ENCODE measurements at places on chromosomes 12 and 14.

DNA sequence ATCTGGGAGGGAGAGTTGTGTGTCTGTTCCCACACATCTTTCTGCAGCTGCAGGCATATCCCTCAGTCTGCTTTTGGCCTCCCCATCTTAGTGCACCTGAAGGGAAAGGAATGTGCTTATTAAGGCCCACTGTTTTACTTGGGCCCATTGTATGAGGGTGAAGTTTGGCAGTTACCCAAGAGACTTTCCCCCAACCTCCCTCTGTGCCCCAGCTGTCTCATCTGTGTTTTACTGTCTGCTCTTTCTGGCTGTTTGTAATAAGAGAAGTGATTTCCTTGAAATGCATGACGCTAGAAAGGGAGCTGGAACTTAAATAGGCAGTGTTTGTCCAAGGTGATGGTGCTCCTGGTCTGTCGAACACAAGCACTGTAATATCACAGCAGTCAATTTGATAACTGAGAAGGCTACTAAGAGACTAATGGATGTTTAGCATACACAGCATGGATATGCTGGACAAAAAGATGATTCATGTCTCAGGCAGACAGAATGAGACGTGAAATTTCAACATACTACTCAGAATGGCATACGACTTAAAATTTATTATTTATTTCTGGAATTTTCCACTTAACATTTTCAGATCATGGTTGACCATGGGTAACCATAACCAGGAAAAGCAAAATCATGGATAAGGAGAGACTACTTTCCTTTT is 43.6 kb downstream of the FSCB start:
- DNase-seq, result no peak

GRCh38 chr12:67086116-67086515 is 183.0 kb upstream of the CAND1 start:
- DNase-seq, result no peak

GRCh38 chr12:17016116-17016864 is 410.3 kb upstream of the LMO3 start:
- DNase-seq, result no peak

DNA sequence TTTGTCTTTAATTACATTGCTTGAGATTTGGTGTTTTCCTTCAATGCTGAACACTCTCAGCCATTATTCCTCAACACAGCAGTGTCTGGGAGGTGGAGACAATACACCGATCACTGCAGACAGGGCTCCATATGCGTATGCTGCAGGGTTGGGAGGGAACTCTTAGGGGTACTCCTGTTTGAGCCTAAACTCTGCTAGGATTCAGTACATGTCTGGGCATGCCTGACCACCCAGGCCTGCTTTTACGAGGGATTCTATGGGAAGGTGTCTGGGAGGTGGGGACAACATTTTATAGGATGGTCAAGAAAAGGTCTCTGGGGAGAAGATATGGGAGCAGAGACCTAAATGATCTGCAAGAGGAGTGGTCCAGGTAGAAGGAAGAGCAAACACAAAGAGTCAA is 34.3 kb downstream of the DHRS2 start:
- DNase-seq, result no peak

DNA sequence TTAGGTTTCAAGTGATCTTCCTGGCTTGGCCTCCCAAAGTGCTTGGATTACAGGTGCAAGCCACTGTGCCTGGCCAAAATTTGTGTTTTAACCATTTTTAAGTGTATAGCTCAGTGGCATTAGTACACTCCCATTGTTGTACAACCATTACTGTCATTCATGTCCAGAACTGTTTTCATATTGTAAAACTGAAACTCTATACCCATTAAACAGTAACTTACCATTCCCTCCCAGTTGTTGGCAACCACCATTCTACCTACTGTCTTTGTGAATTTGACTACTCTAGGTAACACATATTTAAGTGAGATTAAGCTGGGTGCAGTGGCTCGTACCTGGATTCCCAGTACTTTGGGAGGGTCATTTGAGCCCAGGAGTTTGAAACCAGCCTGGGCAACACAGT is 67.3 kb upstream of the KCNH3 start:
- DNase-seq, result no peak

DNA sequence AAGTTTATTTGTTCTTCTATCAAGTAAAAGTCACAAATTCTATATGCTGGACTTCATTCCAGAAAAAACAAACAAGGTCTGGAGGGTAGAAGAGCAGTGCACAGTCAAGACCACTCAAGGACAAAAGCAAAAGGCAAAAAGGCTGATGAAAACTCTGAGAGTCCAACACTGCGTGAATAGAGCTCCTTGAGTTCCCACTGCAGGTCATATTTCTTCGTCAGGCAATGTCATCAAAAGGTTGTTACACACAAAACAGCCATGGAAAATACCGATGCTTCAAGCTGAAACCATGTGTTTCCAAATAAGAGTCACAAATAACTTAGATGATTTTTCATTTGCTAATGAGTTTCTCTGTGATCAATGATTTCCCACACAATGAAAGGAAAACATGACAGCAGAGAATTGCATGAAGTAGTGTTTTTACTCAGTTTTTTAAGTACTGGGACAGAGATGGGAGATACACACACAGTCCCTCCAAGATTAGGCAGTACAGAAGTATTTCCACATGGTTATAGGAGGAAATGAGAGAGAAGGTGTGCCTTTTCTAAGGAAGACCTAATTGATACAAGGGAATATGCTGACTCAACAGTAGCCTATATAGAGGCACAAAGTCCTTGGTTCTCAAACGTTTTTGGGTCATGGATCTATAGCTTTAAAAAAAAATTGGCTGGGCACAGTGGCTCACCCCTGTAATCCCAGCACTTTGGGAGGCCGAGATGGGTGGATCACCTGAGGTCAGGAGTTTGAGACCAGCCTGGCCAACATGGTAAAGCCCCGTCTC is 177.7 kb downstream of the MED13L start:
- DNase-seq, result no peak

DNA sequence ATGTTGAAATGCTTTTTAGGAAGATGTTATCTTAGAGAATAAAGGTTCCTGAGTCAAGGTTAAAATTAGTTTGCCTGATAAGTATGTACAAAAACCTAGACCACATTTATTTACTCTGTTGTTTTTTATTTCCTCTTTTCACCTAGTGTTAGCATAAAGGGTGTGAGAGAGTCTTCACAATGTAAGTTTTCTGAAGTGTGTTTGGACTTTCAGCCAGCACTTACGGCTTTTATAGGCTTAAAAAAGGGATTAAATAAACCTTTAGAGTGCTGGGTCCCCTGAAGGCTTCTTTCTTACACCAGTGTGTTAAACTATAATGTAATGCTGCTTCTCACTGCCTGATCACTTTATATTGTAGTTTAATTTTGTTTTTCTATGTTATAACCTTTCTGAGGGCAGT is 27.2 kb downstream of the ARHGAP5 start:
- no peak for DNase-seq

- no peak for DNase-seq
Observed at GRCh38 chr12:14452865-14453264, 87.4 kb downstream of the ATF7IP start.

DNA sequence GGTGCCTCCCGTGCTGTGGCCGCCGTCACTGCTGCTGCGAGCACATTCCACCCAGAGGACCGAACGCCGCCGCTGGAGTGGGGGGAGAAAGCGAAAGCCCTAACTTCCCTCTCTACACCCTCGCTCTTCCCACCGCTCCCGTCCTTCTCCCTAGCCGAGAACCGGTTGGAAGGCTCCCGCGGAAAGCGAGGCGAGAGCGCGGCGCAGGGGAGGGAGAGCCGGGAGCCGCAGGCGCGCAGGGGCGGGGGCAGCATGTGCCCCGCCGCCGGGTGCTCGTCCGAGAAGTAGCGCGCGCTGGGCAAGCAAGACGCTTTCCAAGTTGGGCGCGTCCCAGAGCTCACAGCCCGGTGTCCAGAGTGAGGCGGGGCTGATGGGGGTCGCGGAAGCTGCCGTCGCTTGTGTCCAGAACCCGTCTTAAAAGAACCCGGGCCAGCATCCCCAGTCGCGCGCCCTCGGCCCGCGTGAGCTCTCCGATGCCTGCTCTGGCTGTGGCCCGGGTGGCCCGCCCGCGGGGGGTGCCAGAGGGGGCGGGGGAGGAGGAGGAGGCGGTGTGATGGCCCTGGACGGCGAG is at the start of gene TRHDE:
Gene TRHDE, plus strand, starts transcription at position 280 of the 571 bp plus-strand sequence. Its CDS starts 274 bp downstream, at position 554.
- DNase-seq, result no peak

DNA sequence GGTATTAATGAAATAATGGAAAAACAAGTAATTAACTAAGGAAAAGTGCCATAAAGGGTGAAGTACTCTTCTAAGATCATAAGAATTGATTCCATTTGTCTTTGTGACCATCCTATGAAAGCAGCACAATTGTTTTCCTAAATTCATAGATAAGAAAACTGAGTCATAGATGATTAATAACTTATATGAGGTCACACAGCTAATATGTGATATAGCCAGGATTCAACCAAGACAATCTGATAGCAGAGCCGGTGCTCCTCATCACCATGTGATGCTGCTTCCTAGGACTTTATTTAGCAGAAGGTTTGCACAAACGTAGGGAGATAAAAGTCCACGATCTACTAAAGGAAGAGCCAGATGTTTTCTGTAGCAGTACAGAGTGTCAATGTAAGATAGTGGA is 181.5 kb upstream of the SYT1 start:
- no peak for DNase-seq

DNA sequence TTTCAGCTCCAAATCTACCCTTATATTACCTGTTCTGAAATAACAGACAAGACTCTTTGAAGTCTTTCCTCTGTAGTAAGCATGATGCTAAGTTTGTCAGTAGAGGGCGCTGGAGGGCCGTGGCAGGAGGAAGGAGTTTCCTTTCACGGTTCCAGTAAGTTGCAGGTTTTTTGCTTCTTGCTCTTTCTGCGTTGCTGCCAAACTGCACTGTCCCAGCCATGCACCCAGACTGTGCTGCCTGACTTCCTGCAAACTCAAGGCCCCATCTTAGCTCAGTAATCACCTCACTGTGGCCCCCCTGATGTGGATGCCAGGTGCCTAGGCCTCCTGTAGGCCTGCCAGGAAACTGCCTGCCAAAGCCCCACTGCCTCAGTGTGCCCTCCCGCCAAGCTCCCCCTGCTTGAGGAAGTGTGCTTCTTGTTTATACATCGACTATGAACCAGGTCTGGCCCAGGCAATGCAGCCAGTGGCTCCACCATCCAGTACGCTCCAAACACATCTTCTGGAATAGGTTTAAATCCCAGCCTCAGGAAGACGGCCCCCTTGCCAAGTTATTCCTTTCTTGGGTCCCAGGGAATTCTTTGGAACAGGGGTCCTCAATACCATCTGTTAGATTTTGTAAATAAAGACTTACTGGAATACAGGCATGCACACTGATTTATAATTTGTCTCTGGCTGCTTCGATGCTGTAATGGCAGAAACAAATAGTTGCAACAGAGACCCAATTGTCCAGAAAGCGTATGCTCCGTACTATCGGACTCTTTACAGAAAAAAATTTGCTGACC is 193.7 kb upstream of the LRIG3 start:
- DNase-seq, result no peak

- no peak for DNase-seq
Observed at GRCh38 chr14:23532658-23533057, 18.9 kb downstream of the ZFHX2 start.

GRCh38 chr12:4379405-4379804 is at the start of gene FGF23:
Gene FGF23 (minus strand): TSS chr12:4379712. CDS start chr12:4379582, 130 bp downstream.
- no peak for DNase-seq
